Spinal cord (tissue), 10 donors: ENCODE measurements at places on chromosomes 5 and 9. TPM values are rescaled to one million over a fixed set of nuclear protein-coding genes. Genes with fewer than 3 reads are reported as not detected.

DNA sequence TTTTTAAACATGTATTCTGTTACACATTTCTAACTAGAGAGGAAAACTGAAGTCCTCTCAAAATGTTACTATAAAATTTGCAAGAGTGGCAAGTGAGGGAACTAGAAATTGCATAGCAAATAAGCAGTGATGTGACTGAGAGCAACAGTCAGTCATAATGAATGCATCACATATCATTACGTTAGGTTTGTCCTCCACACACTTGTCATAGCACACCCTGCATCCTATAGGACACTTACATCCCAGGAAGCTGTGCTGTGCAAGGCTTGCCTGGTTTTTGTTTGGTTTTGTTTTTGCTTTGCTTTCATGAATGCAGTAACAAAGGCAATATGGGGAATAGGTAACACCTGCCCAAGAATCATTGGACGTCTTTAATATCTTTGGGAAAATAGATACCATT, 10.8 kb downstream of the NFIB start:
- no peak for DNase-seq

DNA sequence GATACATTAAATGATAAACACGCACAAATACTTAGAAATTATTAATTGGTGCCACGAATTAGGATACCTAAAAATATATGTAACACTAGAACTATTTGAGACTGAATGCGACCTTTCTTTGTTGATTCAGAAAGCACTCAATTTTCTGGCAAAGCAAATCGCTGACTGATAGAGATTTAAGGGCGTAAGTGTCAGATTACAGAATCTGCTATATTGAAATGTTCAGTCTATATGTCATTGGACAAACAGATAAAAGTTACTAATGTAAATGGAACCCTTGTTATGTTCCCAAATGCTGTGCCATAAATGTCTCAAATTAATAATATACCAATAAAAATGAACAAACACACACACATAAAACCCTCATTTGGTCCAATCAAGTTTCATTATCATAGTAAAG, 137.9 kb downstream of the MPDZ start:
- DNase-seq = no peak

- no peak for DNase-seq
Measured at GRCh38 chr9:133202688-133203453, 6.2 kb downstream of the OBP2B start.

GRCh38 chr5:85533341-85534047, 1084.2 kb upstream of the COX7C start:
- DNase-seq = peak; percentile 68

GRCh38 chr5:13248253-13248652, 696.2 kb downstream of the DNAH5 start:
- DNase-seq = no peak

DNA sequence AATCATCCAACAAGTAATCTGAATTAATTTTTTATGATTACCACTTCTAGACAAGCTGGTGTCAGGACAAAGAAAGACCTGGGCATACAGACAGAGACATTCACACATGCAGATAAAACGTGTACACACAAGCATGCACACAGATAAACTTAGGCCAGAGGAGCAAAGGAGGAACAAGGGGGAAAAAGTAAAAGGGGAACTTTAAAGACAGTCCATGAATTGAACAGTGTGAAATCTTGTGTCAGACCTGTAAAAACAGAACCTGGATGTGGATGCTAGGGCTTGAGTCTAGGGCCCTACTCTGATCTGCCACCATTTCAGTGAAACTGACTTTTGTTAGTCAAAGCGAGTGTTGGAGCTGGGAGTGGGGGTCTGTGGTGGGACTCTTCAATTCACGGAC, 11.2 kb upstream of the ZSWIM6 start:
- DNase-seq = no peak

TAS2R1 gene
- 0.69 TPM for total RNA-seq

ACTBL2 gene
- total RNA-seq = not detected

DNA sequence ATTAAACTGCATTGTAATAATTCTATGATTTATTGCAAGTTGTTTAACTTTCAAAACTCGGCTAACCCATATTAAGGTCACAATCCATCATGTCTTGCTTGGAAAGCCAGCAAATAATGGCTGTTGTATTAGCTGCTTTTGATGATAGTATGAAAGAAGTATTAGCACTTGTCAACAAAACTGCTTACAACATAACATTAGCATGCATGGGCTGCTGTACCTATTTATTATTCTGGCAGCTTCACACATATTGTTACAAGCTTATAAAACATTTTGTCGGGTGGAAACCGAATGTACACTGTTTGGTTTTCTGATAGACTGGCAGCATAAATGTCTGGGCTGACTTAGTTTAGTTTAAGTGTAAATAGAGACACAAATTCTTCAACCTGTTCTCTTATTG, 378.3 kb downstream of the KIAA0825 start:
- DNase-seq = no peak

- DNase-seq = no peak
Measured at GRCh38 chr5:142972064-142972570, 201.9 kb downstream of the ARHGAP26 start.

- DNase-seq = no peak
Measured at GRCh38 chr5:136907371-136907770, 542.0 kb upstream of the TRPC7 start.

- no peak for DNase-seq
Measured at GRCh38 chr9:71816916-71817451, 48.7 kb upstream of the CEMIP2 start.

FPGS gene
- 17.8 TPM for total RNA-seq

DNA sequence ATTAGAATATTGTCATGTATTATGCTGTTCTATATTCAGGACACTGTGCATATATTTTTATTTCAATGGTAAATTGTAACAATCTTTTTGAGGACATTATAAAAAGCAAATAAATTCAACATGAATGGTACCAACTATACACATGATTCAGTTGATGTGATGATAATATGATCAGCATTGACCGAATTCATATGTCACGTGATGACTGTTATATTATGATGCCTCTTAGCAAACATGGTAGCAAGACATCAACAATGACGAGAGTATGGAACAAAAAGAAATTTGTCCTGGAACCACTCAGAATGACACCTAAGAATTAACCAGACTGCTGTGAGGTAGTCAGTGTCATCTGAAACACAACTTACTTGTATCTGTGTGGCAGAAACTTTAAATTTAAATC, 161.5 kb upstream of the OR13F1 start:
- no peak for DNase-seq

SV2C gene
- total RNA-seq = 66.7 TPM

- no peak for DNase-seq
Measured at GRCh38 chr9:28179893-28180292, 606.6 kb upstream of the C9orf72 start.

DNA sequence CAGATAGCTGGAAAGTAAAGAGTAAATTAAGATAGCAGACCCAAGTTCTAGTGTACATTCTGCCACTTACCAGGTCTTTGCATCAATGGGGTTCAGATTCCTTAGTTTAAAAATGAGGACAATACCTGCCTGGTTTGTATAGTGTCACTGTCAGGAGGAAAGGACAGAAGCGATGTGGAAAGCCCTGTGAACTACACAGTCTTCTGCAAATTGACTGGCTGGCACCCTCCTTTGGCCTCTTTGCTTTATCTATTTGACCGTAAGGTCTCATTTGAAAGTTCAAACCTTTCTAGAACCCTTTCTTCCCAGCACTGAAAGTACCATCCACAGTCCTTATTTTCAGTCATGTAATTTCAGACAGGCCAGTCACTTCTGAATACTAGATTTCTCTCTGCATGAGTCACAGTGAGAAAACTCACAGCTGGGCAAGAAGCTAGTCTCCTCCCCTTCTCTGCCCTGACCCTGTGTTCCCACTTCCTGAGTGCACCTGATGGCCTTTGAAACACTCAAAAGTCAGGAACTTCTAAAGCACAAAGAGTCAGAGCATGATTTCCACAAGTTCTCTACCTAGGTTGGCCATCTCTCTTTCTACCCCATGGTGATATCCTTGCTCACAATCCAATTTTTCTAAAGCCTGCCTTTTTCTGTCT, 91.3 kb upstream of the RASEF start:
- DNase-seq = peak; percentile 3

DNA sequence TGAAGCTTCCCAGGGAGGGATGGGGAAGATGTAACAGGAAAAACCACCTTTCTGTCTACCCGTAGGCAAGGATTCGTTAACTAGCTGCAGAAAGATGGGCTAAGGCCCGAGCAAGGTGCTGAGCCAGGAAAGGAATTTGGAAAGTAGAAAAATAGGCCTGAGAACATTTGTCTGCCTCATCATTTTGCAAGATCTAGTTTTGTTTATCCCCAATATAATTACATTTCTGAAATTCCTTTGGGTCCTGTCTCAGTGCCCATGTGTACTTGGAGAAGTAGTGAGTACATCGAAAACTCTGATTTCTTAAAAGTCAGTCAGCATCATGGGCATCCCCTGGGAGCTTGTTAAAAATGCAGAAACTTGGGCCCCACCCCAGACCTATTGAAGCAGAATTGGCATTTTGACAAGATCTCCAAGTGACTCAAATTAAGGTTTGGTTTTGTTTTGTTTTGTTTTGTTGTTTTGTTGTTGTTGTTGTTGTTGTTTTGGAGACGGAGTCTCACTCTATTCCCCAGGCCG, 52.1 kb upstream of the CEMIP2 start:
- DNase-seq = no peak

DEPDC1B gene
- 6.5 TPM for total RNA-seq
